ENCODE measurements at places on chromosomes 6 and 20.

GRCh38 chr20:3231116-3231515, 7.9 kb downstream of the SLC4A11 start:
- no peak for DNase-seq

GRCh38 chr6:105301072-105301503, 101.8 kb downstream of the PREP start:
- no peak for DNase-seq

GRCh38 chr6:23327621-23328020, 758.3 kb downstream of the HDGFL1 start:
- DNase-seq = no peak

DNA sequence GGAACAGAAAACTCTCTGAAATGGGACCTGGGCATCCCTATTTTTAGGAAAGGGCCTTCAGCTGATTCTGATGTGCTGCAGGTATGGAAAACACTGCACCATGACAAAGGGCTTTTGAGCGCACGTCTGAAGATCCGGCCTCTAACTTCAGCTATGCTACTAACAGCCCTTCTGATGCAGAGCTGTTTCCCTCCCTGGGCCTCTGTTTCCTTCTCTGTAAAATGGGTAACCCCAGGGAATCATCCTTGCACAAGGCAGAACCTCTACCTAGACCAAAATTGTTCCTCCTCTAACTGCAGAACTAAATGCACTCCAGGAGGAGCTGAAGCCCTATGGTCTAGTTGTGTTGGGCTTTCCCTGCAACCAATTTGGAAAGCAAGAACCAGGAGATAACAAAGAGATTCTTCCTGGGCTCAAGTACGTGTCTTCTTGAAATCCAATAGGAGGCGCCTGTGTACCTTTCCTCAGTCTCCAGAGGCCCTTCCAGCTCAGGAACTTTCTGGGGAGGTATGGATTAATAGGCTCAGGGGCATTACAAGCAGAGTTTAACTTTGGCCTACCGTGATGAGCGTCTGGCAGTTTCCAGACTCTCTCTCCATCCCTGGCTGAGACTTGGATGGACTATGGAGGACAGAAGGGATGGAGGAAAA, 5.9 kb downstream of the GPX5 start:
- no peak for DNase-seq

DNA sequence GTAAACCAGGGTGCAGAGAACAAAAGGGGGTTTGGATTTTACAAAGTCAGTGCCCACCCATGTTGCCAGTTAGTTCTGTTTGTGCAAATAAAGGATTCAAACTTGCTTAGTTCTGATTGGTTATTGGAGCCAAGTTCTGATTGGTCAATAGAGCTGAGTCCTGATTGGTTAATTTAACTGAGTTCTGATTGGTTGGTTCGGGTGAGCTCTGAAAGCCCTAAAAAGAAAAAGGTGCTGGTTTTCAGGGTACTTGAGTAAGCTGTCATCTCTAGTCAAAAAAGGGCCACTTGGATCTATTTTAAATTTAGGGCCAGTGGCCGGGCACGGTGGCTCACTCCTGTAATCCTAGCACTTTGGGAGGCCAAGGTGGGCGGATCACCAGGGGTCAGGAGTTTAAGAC, 47.6 kb downstream of the SCGN start:
- DNase-seq = no peak

GRCh38 chr6:111486921-111487320, 3.9 kb upstream of the REV3L start:
- no peak for DNase-seq

DNA sequence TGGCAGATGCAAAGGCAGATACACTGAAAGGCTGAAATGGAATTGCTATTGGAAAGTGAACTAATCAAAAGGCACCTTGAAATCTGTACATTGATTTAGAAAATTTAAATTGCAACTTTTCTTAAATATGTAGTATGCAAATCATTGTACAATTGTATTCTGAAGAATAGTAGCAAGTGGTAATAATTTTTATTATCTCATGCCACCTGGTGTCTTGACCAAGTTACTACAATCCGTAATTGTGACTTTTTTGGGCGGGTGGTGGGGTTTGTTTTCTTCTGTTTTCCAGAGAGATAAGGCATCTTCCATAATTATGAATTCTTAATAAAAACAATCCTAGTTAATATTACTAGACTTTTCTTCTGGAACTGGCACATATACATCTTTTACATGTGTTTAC, 12.5 kb upstream of the BCKDHB start:
- no peak for DNase-seq

DNA sequence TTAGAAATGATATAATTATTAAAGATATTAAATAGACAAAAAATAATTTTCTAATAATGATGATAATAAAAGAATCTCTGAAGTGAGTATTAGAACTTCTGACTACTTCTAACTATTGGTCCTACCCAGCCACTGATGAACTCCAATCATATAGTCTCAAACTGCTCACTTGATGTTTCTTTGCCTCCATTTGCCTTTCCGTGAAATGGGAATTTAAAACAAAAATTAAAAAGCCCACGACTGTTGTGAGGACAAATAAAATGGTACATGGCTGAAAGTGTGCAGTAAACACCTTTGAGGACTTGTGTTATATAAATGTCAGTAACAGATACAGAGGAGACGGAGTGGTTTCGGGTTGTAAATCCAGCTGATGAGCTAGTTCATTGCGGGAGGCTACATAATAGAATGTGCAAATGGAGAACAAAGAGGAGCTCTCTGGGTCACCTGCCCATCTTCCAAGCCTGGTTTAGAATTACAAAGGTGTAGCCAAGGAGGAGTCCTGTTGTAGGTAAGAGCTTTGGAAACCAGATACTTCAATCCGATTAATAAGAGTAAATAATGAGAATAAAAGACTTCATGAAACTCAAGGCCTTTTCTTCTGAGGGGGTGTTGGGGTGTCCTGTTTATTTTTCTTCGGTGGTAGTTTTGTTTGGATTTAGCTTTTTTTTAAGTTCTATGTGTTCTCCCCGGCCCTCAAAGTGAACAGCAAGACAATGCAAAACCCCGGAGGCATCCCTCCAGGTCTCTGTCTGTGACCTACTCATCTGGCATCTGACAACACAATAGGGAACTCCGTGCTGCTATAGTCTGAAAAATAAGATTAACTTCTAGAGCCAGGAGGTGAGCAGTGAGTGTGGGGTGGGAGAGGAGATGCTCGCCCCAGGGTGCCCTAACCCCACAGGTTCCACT, 4.4 kb upstream of the PXDC1 start:
- no peak for DNase-seq

GRCh38 chr6:132365281-132365907, 35.9 kb downstream of the MOXD1 start:
- no peak for DNase-seq

GRCh38 chr20:46998477-46999240, 104.0 kb downstream of the EYA2 start:
- DNase-seq = no peak

DNA sequence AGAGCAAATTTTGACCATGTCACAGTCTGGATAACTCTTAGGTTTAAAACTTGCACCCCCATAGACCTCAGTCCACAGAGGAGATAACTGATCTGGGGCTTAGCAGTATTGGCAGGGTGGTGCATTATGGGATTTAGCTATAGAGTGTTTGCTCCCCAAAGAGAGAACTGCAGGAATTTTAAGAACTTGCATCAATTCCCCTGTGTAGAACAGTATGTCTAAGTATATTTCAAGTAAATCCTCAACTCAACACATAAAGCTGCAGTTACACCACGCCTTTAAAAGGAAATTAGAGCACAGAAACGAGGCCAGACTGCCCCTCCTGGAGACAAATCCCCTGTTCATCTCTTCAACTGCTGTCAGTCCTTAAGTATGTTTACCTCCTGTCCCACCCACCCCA, 144.9 kb downstream of the TRMT11 start:
- no peak for DNase-seq

DNA sequence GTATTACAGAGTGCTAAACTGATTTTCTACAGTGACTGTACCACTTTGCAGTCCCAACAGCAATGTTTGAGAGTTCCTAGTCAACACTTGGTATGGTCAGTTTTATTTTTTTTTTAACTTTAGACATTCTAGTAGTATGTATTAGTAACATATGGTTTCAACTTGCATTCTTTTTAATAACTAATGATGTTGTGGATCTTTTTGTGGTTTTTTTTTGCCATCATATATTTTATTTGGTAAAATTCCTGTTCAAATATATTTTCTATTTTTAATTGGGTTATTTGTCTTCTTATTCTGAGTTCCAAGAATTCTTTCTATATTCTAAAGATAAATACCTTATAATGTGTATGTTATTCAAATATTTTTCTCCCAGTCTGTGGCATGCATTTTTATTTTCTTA, 189.4 kb upstream of the ECI2 start:
- DNase-seq = no peak

DNA sequence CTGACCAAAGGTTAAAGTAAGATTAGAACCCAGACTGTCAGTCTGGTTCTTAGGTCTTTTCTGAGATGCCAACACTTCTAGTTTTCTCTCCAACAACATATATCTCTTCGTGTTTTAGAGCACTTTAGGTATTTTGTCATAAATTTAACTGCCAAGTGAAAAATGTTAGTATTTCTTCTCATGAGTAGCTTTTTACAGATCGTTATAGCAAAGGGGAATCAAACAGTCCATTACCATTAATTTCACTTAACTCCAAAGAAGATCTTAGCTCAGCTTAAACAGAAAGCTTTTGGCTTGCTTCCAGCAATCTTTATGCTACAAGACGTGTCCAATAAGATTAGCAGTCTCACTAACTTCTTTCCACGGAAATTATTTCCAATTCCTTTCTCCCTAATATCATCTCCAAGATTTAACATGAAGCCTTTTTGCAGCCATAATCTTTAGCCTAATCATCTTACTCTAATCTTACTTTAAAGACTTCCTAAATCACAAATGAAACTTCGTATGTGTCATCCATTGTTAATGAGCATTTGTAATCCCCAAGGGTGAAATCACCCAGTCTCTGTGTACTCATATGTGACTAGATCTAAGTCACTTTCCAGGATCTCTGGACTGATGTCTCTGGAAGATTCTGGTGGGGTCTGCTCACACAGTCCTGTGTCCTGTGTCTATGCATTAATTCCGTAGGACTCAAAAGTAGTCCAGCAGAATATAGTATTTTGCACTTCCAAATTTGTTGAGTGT, 38.7 kb downstream of the MOXD1 start:
- no peak for DNase-seq

- DNase-seq = no peak
These were observed 173.7 kb downstream of the CLVS2 start for GRCh38 chr6:123169774-123170095.

- DNase-seq = no peak
These were observed 16.1 kb upstream of the MRGBP start for GRCh38 chr20:62780204-62780603.

- DNase-seq = no peak
These were observed 16.8 kb upstream of the CDH22 start for GRCh38 chr20:46324960-46325703.

GRCh38 chr6:30940361-30940986, at the start of gene MUCL3:
MUCL3 (plus strand) TSS chr6:30940973; CDS start chr6:30941000, 27 bp downstream.
- DNase-seq = no peak

- no peak for DNase-seq
These were observed 1.0 kb upstream of the CDSN start for GRCh38 chr6:31121131-31121790.

DNA sequence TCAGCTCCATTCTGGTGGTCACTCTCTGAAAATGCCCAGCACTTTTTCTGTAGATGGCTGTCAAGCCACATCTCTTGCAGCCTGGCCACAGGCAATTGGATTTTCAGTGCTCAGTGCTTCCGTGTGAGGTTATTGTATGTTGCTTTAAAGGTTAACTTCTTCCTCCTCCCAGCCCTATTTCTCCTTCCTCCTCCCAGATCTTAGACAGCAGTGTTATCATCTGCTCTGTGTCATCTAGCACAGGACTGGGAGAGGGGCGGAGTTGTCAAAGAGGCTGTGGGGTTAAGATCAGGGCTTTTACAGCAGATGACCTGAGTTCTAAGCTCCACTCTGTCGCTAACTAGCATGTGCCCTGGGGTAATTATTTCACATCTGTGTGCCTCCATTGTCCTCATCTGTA, 129.0 kb downstream of the PHACTR3 start:
- no peak for DNase-seq

DNA sequence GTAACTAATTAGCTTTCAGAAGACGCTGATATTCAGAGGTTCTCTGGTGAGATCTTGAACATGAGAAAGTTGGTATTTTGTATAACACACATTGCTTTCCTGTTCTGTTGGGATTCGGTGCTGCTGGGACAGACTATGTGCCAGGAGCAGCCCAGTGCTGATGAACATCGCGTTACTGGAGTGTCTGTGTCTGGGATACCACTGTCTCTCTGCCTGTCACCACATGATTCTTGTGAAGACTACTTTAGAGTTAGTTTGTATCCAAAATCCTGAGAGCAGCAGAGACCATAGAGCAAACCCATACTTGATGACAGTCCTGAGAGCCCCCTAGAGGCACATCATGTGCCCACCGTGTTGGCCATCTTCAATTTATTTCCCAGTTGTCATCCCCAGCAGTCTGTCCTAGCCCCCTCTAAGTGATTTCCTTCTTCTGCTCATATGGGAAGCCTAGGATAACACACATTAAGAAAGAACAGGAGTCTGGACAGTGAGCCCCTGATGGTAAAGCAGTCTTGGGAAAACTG, 41.8 kb upstream of the TINAG start:
- DNase-seq = no peak

- no peak for DNase-seq
These were observed 191.8 kb downstream of the TMEM200A start for GRCh38 chr6:130557481-130558112.

DNA sequence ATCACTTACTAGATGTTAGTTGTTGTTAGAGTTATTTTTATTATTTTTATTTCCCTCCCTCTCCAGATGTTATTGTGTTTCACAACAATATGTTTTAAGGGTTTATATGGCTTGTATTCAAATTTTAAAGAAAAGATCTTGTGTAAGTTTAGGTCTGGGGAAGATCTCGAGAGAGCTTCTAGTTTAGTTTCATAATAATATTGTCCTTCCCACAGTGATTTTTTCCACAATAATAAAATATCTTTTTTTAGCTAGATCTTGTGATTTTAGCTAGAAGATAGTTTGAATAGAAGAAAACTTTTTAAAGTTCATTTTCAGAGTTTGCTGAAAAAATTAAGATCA, 55.0 kb downstream of the ADGRG6 start:
- DNase-seq = no peak

DNA sequence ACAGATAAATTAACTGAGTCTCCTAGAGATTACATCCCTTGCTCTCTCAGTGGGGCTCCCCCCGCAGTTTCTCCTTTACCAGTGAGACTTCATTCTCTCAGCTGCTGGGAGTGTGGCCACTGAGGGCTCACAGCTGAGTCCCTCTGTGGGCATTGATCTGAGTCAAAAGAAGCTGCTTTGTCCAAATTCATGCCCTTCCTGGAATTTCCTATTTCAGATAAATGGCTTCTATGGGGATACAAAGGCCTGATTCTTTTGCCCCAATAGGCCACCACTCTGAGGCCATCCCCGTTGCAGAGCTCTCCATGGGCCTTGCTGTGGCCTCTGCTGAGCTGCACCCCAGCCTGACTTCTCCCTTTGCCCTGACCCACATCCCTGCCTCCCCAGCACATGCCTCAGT, 10.0 kb downstream of the CST5 start:
- no peak for DNase-seq

DNA sequence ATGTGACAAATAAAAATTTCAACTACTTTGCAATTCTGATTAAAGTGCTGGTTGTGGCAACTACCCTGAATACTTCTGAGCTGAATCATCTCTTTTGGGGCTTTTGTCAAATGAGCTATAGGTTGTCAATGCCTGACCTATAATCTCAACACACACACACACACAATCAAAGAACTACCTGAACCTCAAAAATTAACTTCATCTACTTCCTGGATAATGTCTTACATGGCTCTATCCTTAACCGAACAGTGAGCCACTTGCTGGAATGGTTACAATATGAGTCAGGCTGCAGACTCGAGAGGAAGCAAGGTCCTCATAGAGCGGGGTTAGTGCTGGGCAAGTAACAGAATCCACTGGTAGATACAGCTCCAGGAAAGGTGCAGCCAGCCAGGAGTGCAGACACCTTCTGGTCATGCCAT, 70.6 kb upstream of the DST start:
- no peak for DNase-seq
